Renal cortical epithelial cell (primary cell): ENCODE measurements at places on chromosomes 6 and 20. TPM values are rescaled to one million over a fixed set of nuclear protein-coding genes. Genes with fewer than 3 reads are reported as not detected.

GRCh38 chr6:38185244-38185643 is 365.7 kb downstream of the ZFAND3 start:
- DNase-seq: no peak

GRCh38 chr6:106128981-106129781 is 43.0 kb downstream of the PRDM1 start:
- peak; percentile 39 for DNase-seq

DNA sequence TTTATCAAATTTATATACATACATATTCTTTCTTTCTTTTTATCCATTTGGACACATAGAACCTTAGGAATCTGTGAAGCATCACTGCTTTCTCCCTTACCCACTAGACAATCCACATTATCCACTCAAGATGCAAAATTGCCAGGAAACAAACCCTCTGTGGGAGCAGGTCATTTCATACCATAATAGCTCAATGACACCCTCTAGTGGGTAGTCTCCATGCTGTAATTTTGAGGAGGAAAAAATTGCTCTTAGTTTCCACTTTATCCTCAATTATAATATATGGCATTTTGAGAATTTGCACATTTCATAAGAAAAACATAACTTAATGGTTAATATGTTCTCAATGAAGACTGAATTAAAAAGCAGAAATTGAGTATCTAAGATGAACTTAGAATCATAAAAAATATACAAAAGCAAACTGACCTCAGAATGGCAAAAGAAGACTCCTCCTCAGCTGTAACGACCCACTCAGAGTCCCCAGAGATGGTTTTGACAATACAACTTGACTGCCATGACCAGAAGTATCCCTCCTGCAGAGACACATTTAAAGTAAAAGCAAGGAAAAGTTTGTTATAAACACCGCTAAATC is 164.1 kb downstream of the FRK start:
- peak; percentile 50 for DNase-seq

The LAMA4 gene
- total RNA-seq: 8.2 and 54.0 TPM in 2 replicates

- DNase-seq: no peak
These were observed 57.8 kb downstream of the PDSS2 start for GRCh38 chr6:107401573-107401972.

The DNAAF9 gene
- 6.8 and 22.0 TPM in 2 replicates for total RNA-seq

- no peak for DNase-seq
These were observed 29.2 kb downstream of the AKAP7 start for GRCh38 chr6:131164506-131164905.

The FILIP1 gene
- total RNA-seq: 0.17 and 1.5 TPM in 2 replicates
